ENCODE measurements at places on chromosomes 12 and 14. TPM values are rescaled to one million over a fixed set of nuclear protein-coding genes. Genes with fewer than 3 reads are reported as not detected.

Gene IFNG-AS1
- not detected for total RNA-seq

- DNase-seq: no peak
These were observed 38.0 kb downstream of the CHST11 start for GRCh38 chr12:104494793-104495158.

GRCh38 chr12:19575337-19576243 is 136.3 kb downstream of the AEBP2 start:
- peak; percentile 75 for DNase-seq

GRCh38 chr12:103422328-103422727 is 73.4 kb downstream of the C12orf42 start:
- no peak for DNase-seq

DNA sequence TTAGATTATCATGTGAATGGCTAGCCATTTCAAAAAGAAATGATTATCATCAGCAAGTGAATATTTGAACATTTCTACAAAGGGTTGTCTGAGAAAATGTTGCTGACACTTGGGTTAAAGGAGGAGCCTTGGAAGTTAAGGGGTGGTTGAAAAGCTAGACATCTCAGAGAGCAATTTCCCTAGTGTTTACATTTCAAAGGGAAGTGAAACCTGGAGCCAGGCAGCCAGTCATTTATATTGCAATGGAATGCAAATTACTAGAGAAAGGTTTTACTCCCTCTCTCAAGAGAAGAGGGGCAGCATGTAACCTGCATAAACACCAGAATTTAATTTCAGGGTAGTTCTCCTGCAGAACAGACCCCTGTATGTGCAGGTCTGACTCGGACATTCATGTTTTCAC is 279.0 kb downstream of the SLC16A7 start:
- DNase-seq: no peak

GRCh38 chr12:128318341-128318740 is 51.4 kb downstream of the TMEM132C start:
- no peak for DNase-seq

Gene GLS2
- 3.3 TPM for total RNA-seq

- DNase-seq: no peak
These were observed 1125.7 kb upstream of the FLRT2 start for GRCh38 chr14:84404246-84404645.

Gene CTSG
- total RNA-seq: not detected

- DNase-seq: no peak
These were observed at the start of gene MTA1 for GRCh38 chr14:105419195-105420091. TSS of gene MTA1 (plus strand) at chr14:105419827. CDS start at chr14:105420036, 209 bp downstream.
